ENCODE measurements at places on chromosomes 6 and 20. TPM values are rescaled to one million over a fixed set of nuclear protein-coding genes. Genes with fewer than 3 reads are reported as not detected.

The TMEM244 gene
- not detected for total RNA-seq

The UNC5CL gene
- 0.15 TPM for total RNA-seq

The OR12D3 gene
- total RNA-seq: not detected

The MAP7 gene
- total RNA-seq: 0.34 TPM

The C6orf58 gene
- total RNA-seq: not detected

The C2 gene
- total RNA-seq: 0.30 TPM

The RBCK1 gene
- 71.4 TPM for total RNA-seq

The DOK5 gene
- 9.8 TPM for total RNA-seq

The STX7 gene
- 28.1 TPM for total RNA-seq

The SLC35D3 gene
- total RNA-seq: not detected

The C6orf15 gene
- not detected for total RNA-seq

The SEC23B gene
- total RNA-seq: 54.7 TPM

The ZC2HC1B gene
- total RNA-seq: not detected

The C6orf141 gene
- total RNA-seq: 2.0 TPM

The HLA-DOA gene
- not detected for total RNA-seq

The KCNK5 gene
- total RNA-seq: 0.15 TPM

The CYP24A1 gene
- total RNA-seq: 0.17 TPM

The CD83 gene
- total RNA-seq: 4.5 TPM
